RCC 7860 (cell line): ENCODE measurements at places on chromosomes 1 and 21.

DNA sequence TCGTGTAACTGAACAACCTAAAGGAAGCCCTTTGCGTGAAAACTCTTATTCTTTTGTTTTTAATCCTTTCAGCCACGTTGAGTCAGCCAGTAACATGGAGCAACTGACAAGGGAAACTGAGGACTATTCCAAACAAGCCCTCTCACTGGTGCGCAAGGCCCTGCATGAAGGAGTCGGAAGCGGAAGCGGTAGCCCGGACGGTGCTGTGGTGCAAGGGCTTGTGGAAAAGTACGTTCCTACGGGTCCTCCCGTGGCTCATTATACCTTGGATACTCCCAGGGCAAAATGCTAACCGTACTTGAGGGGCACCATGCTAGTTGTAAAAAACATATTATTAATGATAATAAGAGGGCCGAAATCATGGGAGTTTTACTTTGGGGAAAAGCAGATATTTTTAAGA lies 49.4 kb downstream of the LAMC2 start:
- DNase-seq = no peak

- DNase-seq = no peak
Measured at GRCh38 chr21:14762734-14763694, 216.9 kb upstream of the SAMSN1 start.

DNA sequence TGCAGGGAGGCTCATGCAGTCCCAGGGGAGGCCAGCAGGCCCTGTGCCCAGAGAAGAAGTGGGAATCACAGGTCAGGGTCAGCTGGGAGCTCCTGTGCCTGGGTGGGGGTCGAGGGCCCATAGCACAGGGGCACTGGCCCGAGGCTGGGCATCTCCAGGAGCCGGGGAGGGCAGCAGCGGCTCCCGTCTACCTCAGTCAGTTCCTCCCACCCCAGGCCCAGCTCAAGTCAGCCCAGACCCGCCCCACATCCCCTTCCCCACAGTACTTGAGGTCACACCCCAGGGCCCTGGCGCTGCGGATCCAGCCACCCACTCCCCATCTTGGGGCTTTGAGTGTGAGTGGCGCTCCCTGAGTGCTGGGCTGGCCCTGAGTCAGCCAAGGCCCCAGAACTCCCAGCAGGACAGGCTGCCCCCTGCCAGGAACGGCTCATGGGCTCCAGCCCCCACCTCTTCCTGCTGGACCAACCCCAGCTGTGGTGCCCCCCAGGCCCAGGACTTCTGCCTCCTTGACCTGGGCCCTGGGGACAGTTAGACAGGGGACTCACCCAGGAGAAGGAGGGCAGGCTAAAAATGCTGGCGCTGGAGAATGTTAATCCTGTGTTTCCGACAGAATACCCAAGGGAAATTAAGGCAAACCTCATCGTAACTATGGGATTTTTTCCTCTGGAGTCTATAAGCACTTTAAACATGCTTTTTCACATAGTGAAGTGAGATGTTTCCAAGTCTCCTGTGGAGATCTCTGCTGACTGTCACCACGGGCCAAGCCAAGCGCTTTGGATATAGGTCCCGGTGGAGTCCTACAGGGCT lies 68.8 kb upstream of the COL6A1 start:
- DNase-seq = no peak

- DNase-seq = peak; percentile 86
Measured at GRCh38 chr1:51897699-51898031, 19.1 kb upstream of the NRDC start.

GRCh38 chr1:14648896-14649855 lies 50.7 kb downstream of the KAZN start:
- DNase-seq = no peak

GRCh38 chr1:9867408-9868243 lies 42.4 kb downstream of the CTNNBIP1 start:
- DNase-seq = peak; percentile 50

DNA sequence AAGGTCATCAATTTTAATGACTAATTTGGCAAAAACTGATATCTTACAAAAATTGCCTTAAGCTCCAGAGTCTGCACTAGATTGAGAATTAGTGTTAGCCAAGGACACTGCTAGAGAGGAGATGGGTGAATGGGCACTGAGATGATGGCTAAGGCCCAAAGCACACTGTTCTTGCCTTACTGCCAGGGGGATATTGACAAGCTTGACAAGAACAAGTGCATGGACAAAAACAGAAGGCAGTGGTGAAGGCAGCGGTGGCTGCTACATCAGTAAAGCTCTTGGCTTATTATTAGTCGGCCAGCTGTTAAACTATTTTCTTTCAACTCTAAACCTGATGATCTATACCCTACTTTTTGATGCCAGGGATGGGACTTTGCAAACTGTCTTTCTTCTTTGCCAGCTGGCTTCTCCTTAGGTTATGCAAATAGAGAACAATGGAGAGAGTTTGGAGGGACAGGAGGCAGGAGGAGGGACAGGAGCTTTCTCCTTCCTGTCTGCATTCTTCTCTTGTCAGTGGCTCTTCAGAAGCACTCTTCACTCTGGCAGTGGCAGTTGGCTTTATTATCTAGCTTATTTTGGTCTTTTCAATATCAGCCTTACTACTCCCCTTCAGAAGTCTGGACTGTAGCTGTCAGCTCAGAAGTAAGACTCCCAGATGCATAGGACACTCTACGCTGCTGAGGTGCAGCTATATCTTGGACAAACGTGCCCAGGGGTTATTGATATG lies 853.5 kb upstream of the TMPRSS15 start:
- no peak for DNase-seq

DNA sequence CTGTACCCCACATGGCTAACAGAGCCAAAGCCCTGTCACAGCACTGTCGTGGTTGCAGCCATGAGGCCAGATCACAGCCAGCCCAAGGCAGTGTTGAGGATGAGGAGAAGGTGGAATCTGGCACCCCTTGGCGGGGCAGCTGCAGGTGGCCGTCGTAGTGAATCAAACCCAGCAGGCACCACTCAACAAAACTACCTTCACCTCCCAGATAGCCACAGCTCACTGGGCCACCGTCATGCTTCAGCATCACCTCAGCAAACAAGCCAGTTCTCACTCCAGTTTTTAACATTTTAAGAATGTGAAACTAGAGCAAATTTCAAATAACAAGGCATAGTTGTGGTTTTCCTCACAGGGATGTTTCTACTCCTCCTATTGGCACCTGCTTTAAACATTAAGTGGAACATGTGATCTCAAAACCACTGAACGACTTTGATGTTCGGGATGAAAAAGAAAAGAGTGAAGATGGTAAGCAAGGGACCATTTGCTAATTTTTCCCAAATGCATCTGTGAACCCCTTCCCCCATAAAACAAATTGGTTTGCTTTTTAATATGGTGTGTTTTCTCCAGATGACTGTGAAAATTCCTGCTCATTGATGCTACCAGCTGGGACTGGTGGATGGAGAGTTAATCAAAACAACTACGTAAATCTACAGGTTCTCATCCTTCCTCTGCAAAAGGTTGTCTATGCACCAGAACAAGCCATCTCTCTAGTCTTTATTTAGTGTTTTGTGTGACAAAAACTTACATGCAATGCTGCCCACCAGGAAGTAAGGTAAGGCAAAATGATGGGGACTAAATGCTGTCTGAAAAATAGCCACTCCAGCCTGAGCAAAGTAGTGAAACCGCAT lies 45.5 kb downstream of the TOR1AIP2 start:
- DNase-seq = no peak

- no peak for DNase-seq
Measured at GRCh38 chr1:210482491-210482890, 153.8 kb downstream of the HHAT start.
